Stimulated activated CD8-positive, alpha-beta memory T cell treated with anti-CD3 and anti-CD28 coated beads, Interleukin-15, amount 100 ng/mL, for 4 hours (primary cell): ENCODE measurements at places on chromosomes 12 and 14.

- no peak for DNase-seq
Measured at GRCh38 chr14:76782885-76783566, 21.8 kb downstream of the VASH1 start.

- DNase-seq, result no peak
Measured at GRCh38 chr14:68377459-68377858, 415.4 kb downstream of the ZFP36L1 start.

DNA sequence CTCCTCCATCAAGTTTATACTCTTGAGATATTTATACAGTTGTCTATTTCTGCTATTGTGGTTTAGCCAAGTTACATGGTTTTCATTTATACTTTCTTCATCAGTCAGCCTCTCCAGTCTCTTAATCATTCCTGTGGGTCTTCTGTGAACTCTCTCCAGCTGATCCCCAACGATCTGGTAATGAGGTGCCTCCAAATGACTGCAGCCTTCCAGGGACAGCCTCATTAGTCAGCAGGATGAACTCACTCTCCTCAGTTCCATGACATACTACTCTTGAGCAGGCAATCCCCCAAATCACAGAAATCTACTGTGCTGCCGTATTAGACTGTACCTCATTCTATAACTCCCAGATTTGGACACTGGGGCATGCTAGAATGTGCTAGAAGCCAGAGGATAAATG lies 15.3 kb downstream of the AREL1 start:
- DNase-seq, result no peak

DNA sequence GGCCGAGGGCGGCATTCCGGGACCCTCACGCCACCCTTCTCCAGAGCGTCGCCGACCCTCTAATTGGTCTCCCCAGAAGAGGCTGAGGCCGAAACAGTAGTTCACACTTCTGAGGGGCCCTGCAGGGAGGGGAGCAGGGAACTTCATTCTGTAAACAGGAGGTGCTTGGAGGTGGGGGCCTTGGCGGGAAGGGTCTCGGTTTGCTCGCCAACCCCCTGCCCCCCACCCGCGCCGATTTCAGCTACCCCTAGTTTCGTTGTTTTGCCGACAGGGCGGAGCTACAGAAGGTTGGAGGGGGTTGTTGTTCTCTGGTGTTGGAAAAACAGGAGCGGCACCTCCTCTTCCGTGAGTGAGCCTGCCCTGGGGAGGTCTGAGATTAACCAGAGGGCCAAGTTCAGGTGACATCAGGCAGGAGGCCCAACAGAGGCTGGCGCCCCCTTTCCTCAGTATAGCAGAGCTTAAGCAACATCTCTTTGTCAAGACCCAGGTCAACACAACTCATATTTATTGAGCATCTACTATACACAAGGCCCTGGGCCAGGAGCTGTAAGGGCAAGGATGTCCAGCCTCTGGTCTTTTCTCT lies 682 bp downstream of the ERBB3 start:
- no peak for DNase-seq

GRCh38 chr12:92675092-92675865 lies 27.5 kb upstream of the PLEKHG7 start:
- DNase-seq, result no peak

DNA sequence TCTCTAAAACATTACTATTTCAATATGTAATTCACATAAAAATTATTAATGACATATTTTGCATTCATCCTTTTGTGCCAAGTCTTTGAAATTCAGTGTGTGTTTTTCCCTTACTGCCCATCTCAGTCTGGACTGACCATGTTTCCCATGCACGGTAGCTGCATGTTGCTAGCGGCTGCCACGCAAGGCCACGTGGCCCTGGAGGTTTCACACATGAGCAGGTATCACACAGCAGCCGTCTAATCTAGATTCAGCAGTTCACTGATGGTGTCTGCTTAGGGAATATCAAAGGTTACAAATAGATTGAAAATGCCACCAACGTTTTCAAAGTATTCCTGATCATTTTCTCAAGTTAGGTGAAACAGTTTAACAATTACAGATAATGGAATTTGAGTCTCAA lies 234.8 kb upstream of the FKBP4 start:
- no peak for DNase-seq

GRCh38 chr14:69183735-69184134 lies 7.6 kb upstream of the EXD2 start:
- DNase-seq, result no peak

DNA sequence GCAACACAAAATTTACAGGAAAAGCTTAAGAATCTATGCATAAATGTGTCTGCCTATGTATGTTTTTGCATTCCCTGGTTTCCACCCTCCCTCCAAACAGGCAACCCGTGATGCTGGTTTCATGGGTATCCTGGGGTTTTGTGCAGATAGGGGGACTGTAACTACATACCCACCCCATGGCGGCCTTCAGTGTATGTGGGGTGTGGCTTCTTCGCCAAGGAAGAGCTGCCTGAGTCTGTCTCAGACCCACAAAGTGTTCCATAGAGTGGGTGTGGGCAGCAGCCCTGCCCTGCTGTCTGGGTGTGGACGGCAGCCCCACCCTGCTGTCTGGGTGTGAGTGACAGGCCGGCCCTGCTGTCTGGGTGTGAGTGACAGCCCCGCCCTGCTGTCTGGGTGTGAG lies 174.8 kb downstream of the ADGRD1 start:
- no peak for DNase-seq

DNA sequence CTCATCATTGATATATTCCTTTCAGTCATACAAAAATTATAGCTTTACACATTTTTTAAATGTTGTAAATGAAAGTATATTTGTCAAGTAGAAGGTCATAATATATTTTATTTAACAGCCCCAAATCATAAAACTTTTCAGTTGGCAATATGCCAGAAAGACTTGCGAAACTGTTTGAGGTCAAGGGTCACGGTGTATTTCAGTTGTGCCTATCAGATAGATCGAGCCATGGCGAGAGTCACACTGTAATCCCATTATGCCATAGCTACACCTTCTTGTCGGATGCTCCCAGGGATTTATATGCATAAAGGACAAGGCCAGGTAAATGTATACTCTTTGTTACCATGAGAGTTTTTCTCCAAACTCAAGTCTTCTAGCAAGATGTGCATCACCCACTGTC lies 26.7 kb upstream of the G2E3 start:
- DNase-seq, result no peak

DNA sequence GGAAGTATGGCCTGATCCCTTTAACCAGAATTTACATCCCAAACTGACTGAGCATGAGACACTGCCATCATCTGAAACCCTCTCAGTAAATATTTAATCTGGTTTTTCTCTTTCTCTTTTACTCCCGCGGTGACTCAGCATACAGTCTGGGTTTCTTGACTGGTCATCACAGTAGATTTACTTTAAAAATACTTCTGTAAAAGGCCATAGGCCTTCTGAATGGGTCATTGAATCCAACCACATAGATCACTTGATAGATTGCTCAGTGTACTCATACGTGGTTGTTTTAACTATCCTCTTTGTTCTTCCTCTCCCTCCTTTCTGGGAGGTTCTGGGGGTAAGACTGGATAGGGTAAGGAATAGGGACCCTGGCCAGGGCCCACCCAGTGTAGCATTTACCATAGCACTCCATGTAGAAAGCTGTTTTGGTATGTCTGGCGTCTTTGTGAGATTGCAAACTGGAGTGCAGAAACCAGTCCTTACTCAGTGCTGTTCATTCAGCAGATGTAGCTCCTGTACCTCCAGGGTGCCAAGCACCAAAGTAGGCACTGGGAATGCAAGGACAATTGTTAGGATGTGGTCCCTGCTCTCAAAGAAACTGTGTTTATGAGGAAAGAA lies 165.7 kb downstream of the SRGAP1 start:
- no peak for DNase-seq

- DNase-seq, result no peak
Measured at GRCh38 chr12:1912580-1913376, 5.7 kb downstream of the CACNA2D4 start.

DNA sequence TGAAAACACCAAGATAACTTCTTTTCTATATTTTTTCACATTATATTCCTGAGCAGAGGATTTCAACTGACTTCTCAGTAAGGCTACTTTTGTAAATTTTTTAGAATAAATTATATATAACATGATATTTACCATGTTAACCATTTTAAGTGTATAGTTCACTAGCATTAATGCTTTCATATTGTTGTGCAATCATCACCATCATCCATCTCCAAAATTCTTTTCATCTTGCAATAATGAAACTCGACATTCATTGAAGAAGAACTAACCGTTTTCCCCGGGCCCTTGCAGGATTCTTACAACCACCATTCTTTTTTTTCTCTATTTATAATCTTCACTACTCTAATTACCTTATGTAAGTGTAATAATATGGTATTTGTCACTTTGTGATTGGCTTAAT lies 1036.1 kb downstream of the LRFN5 start:
- DNase-seq, result no peak

- no peak for DNase-seq
Measured at GRCh38 chr12:16349131-16349460, 1.7 kb downstream of the MGST1 start.

DNA sequence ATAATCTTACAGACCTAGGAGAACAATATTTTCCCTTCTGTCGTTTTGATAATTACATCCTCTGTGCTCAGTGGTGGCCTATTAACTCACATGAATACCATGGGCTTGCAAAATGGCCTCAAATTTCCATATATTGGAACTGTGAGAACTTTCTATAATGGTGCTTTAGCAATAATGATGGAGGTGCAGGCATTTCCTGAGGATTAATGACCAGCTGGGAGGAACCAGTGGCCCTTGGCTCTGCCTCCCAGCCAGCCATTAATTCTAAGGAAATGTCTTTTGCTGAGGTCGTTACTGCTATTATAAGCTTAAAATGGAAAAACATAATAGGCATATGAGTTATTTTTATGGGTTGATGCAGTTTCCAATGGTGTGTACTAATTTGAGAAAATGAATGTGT lies 33.6 kb downstream of the HMGA2 start:
- DNase-seq, result no peak

DNA sequence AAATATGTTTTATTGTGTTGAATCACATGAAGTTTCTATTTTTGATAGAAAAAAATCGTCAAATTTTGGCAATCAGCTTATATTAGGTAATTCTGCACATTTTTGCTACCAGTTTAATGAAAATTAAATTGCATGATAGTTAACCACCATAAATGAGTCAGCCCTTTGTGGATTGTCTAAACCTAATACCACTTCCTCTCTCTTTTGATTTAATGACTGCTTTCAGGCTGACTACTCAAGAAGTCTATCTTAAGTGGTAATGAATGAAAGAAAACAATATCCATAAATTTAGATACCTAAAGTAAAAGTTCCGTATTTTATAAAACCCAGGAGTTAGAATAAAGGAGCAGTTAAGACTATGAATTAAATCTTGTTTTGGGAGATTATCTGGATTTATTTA lies 450.5 kb downstream of the TMEM117 start:
- DNase-seq, result no peak

DNA sequence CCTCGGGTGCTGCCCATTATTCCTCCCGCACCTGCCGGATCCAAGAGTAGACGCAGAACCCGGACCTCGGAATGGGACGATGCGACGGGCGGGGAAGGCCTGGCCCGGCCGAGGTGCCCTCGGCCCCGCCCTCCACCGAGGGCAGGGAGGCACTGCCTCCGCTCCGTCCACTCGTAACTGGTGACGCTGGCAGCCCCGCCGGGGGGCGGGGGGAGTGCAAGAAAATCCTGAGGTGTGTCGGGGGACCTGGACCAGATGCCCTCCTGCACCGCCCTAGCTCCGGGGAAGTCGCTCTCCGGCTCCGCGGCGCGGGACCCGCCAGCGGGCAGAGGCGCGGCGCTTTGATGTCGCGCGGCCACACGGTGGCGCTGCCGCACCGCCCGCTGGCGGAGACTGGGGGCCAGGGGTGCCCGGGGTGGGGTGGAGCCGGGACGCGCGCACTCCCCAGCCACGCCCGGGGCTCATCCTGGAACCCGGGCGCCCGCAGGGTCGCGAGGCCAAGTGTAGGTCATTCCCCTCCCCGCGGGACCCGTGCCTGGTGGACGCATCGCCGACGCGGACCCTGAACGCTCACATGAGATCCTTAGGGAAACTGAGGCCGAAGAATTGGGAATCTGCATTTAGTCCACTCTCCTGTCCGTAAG lies 202.8 kb downstream of the TTC8 start:
- DNase-seq, result peak; percentile 20

- no peak for DNase-seq
Measured at GRCh38 chr12:124229520-124229919, 65.4 kb upstream of the RFLNA start.

- DNase-seq, result no peak
Measured at GRCh38 chr12:128664501-128664900, 159.3 kb downstream of the SLC15A4 start.

GRCh38 chr12:53688134-53688533 lies 12.3 kb upstream of the ATP5MC2 start:
- DNase-seq, result no peak
